Esophagus squamous epithelium (tissue), 5 donors: ENCODE measurements at places on chromosomes 3 and 15.

- no peak for DNase-seq
Measured at GRCh38 chr3:29346828-29347227, 66.0 kb downstream of the RBMS3 start.

DNA sequence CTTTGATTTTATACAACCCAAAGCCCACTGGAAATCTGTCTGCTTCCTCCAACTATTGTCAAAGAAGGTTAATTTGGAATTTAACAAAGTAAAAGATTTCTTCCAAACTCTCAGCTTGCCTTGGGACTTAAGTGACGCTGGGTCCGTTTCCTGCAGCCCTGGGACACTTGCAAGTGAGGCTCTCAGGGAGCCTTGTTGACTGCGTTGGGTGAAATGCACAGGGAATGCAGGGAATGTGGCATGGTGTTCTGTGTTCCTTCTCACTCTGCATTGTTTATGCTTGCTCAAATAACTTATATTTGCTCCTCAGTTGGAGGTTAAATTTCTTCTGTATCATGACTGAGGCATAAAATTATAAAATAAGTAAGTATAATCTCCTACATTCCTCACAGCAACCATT lies 60.9 kb upstream of the TJP1 start:
- DNase-seq, result no peak

- no peak for DNase-seq
Measured at GRCh38 chr3:165502707-165503106, 306.5 kb upstream of the SLITRK3 start.

DNA sequence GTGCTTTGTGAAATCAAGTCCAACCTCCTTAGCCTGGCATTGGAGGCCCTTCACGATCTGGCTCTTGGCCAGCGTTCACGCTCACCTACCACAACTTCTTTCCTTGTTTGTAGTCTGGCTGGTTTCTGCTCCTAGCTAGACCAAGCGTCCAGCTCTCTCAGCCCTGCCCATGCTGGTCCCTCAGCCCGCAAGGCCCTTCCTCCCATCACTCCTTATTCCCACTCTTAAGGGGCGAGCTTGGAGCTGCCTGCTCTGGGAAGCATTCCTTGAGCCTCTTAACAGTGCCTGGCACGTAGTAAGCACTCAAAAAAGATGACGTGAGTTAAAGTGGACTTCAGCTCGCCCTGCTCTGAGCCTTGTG lies 8.7 kb downstream of the SLC6A6 start:
- no peak for DNase-seq

- DNase-seq, result no peak
Measured at GRCh38 chr15:83734487-83734886, 80.6 kb downstream of the ADAMTSL3 start.

- DNase-seq, result no peak
Measured at GRCh38 chr15:25188051-25188450, 233.3 kb downstream of the SNRPN start.

- DNase-seq, result no peak
Measured at GRCh38 chr15:101093958-101094357, 157.9 kb downstream of the CHSY1 start.

- no peak for DNase-seq
Measured at GRCh38 chr3:45909542-45909941, 23.2 kb downstream of the CCR9 start.

DNA sequence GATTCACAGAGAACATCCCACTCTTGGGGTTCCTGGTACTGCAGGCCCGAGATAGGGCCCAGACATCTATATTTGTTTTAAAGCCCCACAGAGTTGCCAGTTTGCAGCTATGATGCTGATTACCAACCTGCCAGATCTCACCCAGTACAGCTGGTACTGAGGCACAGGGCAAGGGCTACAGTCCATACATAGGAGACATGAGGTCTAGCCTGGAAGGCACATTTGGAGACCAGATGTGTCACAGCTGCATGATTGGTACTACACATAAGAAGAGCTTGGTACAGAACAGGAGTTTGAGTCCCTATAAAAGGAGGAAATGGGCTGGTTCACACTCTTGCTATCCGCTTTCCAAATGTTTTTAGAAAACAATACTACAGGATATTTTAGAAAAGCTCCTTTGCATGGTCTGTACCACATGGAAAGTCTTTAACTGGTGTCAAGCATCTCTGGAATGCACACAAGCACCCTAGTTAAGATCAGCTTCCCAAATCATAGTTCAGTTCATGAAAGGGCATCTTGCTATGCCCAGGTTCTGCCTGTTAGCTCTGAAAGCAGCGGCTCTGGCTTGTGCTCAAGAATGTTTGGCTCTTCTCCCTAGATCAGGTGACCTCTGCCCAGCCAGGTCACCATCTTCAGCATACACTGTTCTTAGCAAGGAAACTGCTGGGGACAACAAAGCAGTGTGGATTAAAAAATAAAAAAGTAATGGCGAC lies 20.6 kb downstream of the MTMR14 start:
- DNase-seq, result no peak

DNA sequence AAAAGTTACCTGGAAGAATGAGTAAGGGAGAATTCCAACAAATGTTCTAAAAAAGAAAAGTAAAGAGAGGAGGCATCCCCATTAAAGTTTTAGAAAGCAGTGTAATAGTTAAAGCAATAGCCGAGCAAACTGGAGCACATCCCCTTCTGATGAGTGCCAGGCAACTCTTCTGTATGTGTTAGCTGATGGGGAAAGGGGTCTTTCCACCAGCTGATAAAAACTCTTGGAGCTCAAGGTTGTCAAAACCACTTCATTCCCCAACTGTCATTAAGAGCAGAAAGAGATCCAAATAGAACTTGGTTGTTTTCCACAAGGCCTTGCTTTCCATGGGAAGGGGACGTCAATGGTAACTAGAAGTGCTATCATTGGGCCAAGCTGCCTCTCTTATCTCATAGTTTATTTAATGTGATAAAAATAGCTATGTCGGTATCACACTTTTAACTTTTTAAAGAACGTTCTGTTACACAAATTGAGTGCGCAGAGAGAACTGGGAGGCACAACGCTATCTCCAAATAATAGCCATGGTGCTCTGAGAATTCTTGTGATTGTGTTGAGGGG lies 116.9 kb downstream of the POLR2M start:
- DNase-seq, result no peak

DNA sequence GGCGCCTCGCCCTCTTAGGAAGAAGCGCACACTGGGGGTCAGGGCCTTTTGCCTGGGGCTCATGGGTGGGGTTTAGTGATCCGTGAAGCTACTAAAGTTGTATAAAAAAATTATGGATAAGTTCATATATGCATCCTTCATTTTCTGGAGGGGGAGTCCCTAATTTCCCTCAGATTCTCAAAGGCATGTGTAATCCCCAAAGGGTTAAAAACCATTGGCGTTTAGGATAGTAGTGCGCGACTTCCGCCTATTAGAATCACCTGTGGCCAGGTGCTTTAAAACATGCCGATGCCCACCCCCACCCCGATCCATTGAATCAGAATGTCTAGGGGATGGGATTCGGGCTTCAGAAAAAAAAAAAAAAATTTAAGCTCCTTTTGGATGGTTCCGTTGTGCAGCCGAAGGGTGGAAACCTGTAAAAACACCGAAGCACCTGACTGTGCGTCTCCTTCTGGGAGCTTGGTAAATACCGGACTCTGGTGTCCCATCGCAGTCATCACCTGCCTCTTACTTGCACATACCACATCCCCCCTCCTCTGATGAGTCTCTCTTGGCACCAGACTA lies 570 bp downstream of the APH1B start:
- DNase-seq, result no peak

DNA sequence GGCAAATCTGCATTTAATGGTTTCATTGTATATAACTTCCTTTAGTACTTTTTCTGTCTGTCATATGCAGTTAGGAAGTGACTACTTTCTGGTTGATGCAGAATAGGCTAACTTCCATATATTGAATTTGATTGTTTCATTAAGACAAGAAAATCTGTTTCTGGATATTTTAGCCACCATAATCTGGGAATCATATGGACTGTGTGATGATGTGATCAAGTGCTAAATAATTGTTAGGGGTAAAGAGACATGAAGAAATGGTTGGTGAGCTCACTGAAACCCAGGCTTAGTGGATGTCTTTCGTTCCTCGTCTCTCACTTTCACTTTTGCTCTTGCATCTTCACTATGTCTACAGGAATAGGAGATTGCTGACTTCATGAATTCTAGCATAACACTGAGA lies 3.5 kb upstream of the MNS1 start:
- no peak for DNase-seq

DNA sequence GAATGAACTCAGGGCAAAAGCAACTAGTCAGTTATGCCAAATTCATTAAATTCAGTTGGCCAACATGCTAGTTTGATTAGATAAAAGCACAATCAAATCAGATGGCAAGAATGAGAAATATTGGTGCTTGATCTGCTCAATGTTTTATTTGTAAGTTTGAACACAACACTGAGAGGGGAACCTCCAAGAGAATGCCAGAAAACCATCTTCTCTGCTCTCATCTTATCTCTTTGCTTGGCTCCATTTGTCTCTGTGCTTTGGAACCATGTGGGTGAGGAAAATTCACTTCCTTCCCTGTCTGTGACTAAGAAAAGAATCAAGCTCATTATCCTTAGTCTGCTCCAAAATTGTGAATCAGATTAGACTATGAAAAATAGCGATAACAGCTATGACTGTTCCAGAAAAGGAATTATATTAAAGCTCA lies 43.6 kb upstream of the DCBLD2 start:
- DNase-seq, result no peak

DNA sequence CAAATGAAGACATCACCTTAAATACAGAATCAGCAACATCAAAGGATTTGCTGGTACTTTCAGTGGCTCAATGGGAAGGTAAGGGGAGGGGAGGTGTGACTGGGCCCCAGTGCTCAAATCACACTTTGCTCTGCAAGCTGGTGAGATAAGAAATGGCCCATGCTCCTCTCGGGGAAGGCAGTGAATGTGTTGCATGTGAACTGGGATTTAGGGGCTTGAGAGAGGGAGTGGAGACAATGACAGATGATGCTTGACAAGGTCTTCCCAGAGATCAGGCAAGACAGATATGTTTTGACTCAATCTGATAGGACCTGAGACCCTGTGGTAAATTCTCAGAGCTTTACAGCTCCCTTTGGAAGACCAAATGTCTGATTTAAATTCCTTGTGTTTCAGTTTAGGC lies 233.0 kb upstream of the PROK2 start:
- no peak for DNase-seq

GRCh38 chr3:99544786-99545281 lies 93.6 kb upstream of the COL8A1 start:
- no peak for DNase-seq
